ENCODE measurements at places on chromosomes 1 and 21.
A peak's percentile ranks its signal among the peaks of the same experiment; 100 is the strongest.

GRCh38 chr1:160614410-160614809 is 32.4 kb downstream of the SLAMF1 start:
- DNase-seq = no peak

DNA sequence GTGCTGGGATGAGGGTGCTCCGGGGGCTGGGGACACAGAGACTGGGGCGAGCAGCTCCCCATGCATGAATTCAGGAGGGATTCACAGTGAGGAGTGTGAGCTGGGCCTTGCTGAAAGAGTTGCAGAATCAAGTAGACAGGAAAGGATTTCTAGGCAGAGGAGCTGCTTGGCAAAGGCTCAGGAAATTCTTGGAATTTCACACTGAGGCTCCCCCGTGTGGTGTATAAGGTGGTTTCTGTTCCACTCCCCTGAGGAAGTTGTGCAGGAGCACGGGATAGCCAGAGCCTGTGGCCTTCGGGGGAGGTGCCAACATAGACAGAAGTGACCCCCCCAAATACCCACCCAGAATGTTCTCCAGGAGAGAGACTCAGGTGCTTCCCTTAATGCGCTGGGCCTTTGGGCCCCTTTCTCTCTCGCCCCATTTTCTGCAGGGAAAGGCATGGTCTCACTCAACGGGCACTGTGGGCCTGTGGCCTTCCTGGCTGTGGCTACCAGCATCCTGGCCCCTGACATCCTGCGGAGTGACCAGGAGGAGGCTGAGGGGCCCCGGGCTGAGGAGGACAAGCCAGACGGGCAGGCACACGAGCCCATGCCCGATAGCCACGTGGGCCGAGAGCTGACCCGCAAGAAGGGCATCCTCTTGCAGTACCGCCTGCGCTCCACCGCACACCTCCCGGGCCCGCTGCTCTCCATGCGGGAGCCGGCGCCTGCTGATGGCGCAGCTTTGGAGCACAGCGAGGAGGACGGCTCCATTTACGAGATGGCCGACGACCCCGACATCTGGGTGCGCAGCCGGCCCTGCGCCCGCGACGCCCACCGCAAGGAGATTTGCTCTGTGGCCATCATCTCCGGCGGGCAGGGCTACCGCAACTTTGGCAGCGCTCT is 58.5 kb upstream of the ACTL8 start:
- peak; percentile 21 for DNase-seq

- no peak for DNase-seq
Measured at GRCh38 chr1:17655922-17656321, 99.2 kb upstream of the ACTL8 start.

DNA sequence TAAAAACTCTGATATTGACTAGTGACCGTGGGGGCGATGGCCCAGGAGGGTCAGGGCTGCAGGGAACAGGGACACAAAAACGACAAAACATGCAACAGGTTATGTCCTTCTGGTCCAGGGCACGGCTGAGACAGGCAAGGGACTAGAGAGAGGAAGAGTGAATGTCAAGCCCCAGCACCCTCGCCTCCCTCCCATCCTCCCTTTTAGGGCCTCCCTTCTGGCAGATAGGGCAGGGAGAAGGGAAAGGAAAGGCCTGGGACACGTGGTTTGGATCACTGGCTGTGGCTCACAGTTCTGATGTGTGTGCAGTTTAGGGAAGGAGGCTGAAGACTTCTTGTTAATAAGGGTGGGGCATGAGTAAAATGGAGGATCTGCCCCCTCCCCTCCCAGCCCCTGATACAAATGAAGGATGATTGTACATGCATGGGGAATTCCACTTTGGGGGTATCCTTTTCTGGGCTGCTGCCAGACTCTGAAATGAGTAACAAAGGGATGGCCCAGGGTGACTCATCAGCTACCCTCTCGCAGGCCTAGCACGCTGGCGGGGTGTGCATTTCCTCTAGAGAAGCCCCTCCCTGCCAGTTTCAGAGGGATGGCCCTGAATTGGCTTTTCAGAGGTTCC is 14.2 kb downstream of the CAPN2 start:
- DNase-seq = no peak

GRCh38 chr1:43706598-43707189 is 642 bp upstream of the ST3GAL3 start:
- no peak for DNase-seq
